Fibroblast of skin of left quadriceps (primary cell): ENCODE measurements at places on chromosomes 1 and 21.

- no peak for DNase-seq
Observed at GRCh38 chr1:167532964-167533824, 14.9 kb upstream of the CD247 start.

GRCh38 chr1:201543871-201544642, 5.1 kb downstream of the NAV1 start:
- no peak for DNase-seq

- peak; percentile 66 for DNase-seq
Observed at GRCh38 chr1:200610846-200611245, 9.7 kb downstream of the KIF14 start.

GRCh38 chr1:110956586-110956985, 7.1 kb downstream of the LRIF1 start:
- DNase-seq = no peak

- no peak for DNase-seq
Observed at GRCh38 chr1:80629304-80629837, 1171.4 kb upstream of the ADGRL2 start.

DNA sequence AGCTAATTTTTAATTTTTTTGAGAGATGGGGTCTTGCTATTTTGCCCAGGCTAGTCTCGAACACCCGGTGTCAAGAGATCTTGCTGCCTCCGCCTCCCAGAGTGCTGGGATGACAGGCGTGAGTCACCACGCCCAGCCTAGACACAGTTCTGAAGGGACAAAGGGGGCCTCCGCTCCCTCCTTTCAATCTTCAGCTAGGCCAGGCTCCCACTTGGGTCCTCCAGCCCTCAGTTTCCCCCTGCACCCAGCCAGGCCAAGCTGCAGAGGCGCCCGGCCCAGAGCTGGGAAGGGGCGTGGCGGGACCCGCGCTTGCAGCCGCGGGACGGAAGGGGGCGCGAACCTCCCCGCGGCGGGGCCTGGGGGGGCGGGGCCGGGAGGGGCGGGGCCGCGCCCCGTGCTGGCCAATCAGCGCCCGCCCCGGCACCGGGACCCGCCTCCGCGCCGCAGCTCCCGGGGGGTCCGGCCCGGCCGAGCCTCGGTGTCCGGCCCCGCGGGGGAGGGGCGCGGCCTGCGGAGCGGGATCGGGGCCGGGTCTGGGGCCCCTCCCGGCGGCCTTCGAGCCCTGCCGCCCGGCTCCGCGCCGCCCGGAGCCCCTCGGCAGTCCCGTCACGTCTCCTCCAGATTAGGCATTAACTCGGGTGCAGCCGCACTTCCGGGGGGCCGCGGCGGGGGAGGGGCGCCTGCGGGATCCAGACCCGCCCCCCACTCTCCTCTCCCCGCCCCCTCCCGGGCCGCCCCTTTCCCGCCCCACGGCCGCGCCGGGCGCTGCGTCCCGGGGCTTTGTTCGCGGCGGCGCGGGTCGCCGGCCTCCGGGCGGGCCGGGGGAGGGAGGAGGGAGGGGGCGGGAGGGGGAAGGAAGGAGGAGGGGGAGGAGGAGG, 559 bp upstream of the AGRN start:
- peak; percentile 69 for DNase-seq

DNA sequence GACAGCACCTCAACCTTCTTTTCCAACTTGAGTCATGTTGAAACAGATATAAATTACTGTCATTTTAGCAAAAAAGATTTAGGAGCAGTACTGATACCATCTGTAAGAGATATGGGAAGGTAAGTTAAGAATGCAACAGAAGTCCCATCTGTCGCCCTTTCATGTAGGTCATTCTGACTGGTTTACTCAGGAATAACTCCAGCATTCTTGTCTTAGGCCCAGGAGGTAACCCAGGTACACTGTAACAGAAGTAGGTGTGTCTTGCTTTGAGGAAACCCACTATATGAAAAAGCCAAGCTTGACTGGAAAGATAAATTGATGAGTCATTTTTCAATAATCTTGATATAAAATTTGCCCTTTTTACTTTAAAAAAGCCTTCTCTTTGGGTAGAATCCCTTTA, 35.4 kb downstream of the PGM1 start:
- no peak for DNase-seq

GRCh38 chr1:239169276-239169675, 217.1 kb upstream of the CHRM3 start:
- DNase-seq = no peak
